Stimulated activated CD4-positive, alpha-beta T cell treated with anti-CD3 and anti-CD28 coated beads, Interleukin-1b, Interleukin-23, amount 100 ng/mL, for 1 hour (primary cell): ENCODE measurements at places on chromosomes 16 and 17.

DNA sequence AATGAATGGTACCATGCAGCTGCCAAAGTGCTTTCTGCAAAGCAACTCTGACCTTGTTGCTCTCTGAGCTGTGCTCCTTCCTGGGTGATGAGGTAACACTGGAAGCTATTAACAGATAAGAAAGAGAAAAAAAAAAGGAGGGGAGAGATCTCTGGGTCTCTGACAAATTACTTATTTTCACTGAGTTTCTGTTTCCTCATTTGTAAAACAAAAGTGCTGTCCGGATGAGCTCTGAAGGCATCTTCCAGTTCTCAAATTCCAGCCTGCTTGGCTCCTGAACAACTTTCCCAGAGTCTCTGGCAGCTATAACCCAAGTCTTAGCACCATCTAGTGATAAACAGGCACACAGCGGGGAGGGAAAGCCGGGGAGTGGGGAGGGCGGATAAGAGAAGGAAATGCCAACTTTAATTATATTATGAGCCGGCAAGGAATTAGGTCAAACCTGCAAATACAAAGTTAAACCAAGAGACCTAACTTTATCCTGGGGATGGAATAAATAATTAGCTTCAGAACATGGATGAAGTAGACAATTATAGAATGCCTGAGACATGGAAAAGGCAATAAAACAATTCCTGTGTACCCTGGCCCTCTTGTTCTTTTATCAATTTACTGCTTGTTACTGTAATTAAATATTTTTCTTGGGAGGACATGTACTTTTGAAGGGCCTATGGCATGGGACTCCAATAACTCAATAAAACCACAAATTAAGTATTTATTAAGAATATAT lies 61.3 kb upstream of the KIFC3 start:
- no peak for DNase-seq

DNA sequence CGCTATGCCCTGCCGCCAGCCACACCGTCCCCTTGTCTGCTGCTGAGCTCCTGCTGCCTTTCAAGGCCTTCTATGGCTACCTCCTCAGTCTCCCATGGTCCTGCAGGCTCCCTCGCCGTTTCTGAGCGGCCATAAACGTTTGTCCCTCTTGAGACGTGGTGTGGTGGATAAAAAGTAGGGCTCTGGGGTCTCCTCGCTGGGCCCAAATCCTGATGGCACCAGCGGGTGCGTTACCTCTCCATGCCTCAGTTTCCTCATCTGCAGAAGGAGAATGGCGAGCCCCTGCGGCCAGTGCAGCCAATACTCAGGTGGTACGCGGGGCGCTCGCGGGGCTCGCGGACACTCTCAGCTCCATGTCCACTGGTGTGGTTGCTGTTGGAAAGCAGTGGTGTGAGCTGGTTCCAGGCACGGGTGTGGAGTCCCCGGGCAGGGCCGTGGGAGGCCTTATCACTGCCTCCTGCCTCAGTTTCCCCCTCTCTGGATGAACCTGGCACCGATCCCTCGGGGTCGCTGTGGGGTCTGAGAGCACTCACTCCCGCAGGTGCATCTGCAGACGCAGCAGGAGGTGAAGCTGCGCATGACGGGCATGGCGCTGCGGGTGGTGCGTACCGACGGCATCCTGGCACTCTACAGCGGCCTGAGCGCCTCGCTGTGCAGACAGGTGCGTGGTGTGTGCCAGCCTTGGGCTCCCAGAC lies 2.5 kb downstream of the SLC25A10 start:
- no peak for DNase-seq

DNA sequence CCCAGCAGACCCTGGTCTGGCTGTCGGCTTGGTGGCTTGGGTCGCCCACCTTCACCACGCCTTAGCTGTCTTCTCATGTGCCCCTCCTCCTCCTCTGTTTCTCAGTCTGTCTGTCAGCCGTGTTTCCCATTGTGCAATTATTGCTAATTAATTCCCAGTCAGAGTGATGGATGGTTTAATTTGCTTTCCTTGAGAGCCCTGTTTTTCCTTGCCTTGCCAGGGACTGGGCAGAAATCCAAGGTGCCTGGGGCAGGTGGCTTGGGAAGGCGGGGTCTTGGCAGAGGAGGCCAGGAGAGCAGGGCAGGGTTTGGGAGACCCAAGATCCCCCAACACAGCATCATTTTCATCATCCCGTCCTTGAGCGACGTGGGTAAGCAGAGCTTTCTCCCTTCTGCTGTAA lies 21.3 kb downstream of the NECAB2 start:
- no peak for DNase-seq

DNA sequence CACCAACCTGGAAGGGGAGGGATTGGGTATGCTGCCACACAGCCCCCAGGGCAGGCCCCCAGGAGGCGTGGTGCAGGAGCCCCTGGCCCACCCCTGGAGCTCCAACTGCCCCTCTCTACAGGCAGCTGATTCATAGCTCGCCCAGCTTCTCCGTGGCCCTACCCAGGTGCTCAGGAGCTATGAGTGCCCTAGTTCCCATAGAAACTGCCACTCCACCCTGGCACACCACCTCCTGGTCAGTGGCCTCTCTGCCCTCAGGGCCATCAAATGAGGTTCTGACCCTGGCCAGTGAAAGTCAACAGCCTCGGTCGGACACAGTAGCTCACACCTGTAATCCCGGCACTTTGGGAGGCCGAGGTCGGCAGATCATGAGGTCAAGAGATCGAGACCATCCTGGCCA lies 18.0 kb downstream of the CNGB1 start:
- DNase-seq = no peak

DNA sequence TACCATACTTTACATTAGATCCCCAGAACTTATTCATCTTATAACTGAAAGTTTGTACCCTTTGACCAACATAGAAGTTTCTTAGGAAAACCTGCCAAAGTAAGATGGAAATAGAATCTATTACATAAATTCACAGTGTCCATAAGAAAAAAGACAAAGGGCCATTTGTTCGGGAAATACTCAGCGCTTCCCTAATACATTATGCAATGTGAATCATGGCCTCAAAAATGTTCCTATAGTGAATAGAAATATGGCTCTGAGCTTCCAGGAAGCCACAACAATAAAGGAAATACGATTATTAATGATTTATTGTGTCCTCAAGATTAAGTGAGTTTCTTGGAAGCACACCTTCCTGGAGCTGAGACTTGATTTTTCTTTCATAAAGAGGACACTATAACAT lies 51.5 kb downstream of the GPRC5B start:
- no peak for DNase-seq

- DNase-seq = no peak
Measured at GRCh38 chr16:73126525-73126853, 78.6 kb upstream of the ZFHX3 start.

DNA sequence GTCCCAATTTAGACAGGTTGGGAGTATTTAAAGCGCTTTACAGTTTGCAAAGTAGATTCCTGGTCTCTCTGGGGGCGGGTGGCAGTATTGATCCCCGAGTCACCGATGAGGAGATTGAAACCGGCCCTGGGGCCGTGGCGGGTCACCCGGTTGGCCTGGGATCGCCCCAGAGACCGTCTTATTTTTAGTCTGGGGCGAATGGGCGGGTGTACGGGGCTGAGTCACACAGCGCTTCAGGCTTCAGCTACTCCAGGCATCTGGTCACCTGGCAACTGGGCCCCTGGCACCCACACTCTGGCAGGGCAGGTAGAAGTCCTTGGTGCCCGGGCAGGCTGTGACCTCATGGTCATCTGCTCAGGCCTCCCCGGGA lies 669 bp downstream of the MIEF2 start:
- no peak for DNase-seq

- DNase-seq = no peak
Measured at GRCh38 chr17:70875729-70876310, 706.5 kb downstream of the KCNJ2 start.

DNA sequence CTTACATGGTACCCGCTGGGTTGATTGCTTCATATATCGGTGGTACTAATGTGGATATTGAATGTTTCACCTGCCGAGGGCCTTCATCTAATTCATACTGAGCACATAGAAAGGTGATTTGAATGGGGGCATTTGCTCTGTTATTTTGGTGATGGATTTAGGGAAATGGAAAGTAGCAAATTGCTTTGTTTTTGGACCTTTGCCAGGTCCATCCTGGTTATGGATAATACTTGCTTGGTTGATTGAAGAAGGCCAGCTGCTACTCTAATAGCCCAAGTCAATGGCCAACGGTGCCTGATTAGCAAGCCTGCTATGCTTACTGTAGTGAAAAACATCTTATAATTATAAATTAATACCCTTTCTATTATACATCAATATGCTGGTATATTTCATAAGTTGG lies 253.6 kb downstream of the CDH13 start:
- DNase-seq = no peak

- no peak for DNase-seq
Measured at GRCh38 chr16:88705076-88705684, 1.0 kb downstream of the RNF166 start.

DNA sequence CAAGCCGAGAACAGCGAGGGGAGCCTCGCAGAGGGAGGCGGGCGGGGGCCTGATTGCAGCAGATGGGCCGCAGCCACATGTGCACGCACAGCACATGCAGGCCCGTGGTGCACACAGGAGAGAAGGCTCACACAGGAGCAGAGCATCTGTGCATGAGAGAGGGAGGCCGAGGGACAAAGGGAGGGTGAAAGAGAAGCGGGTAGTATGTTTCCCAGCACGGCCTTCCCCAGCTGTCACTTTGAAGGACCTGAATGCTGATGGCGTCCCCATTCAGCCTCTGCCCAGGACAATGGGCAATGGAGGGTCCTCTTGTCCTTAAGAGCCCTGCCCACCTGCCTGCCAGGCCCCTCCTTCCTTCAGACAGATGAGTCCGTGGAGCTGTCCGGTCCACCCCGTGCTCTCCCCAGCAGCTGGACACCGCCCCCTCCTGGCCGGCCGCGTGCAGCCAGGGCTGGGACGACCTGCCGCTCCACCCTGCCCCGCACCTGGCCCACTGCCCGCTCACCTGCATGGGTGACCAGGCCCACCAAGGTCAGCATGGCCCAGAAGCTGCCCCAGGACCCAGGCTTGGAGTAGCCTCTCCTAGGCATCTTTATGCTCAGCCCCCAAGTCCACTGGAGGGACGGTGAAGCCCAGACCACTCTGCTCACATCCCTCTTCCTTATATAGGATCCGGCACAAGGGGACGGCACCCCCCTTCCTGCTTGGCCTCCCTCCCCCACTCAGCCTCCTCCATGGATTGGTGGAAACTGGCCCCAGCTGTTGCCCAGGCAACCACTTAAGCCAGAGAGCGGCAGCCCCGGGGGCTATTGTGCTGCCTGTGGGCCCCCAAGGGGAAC lies at the start of gene BTBD17:
TSS of gene BTBD17 (minus strand) at position 639 of the 839 bp plus-strand sequence. CDS start at position 590, 49 bp downstream.
- no peak for DNase-seq

- DNase-seq = no peak
Measured at GRCh38 chr17:39923836-39924690, 3.3 kb downstream of the ORMDL3 start.

DNA sequence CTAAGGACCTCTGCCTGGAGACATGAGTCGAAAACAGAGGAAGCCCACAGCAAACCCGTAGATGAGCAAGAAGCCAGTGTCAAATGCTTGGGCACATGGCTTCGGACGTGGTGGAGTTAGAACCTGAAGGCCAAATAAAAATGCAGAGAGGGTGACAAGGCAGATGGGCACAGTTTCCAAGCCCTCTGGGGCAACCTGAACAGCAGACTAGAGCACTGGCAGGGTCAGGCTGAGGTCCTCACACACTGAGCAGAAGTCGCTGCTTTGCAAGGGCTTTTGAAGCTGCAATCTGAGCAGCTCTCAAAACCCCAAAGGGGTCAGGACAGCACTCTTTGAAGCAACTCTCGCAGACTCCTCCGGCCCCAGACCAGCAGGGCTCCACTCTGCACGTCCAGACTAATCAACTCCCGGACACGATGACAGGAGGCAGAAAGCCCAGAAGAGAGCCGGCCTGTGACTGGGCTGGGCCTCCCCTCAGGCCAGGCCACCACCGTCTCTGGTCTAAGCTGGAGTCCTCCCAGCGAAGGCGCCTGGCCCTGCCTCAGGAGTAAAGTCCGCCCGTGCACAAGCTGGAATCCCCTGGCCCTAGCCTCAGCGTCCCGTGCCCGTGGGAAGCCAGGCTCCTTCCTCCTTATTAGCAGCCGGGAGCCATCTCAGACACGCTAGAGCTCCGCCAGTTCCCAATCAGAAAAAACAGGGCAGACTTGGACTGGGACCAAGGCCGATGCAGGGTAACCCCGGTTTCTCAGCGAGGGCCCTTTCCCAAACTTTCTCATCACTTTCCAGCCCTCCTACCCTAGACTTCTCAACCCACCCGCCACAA lies 924 bp downstream of the SMARCD2 start:
- no peak for DNase-seq

DNA sequence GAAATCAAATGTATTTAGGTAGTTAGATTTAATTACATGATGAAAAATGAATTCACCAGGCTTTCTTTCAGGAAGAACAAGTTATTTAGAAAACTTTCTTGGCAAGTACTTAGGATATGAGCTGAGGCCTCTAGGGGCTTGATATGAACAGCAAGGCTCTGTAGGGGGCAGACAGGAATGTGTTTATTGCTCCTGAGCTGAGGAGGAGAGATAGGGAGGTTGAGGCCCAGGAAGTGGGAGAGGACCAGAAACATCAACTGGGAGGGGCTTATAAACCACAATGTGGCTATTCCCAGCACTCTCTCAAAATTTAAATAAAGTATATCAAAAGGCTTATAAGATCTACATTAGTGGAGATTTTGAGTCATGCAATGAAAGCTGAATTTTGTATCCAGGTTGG lies 154.0 kb upstream of the MAF start:
- no peak for DNase-seq

DNA sequence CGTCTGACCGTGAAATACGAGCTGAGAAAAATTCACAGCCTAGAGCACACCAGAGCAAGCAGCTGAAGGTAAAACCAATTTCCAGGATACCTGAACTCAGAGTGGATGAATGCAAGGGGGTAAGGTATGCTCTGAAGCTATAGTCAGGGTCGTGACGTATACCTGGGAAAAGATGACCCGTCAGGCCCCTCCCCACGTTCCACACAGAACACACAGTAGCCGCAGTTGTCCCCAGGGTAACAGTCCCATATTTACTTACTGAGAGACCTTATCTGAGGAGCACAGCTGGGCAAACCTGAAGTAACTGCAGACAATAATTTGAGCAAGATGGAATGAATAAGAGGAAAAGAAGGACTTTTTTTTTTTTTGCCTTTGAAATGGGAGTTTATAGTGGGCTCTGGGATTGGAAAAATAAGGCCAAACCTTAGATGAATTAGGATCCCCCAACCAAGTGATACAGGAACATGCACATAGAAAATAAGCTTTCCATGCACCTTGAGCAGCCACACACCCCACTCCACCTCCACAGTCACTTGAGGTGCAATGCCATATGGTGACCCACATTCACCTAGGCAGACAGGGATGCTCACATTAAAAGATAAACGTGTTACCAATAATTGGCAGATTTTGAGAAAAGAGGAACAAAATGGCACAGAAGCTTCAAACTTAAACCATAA lies 38.0 kb downstream of the ABCA6 start:
- no peak for DNase-seq
